ENCODE measurements at places on chromosomes 16 and 17.
A peak's percentile ranks its signal among the peaks of the same experiment; 100 is the strongest.

GRCh38 chr16:85753976-85754375, 3.1 kb upstream of the C16orf74 start:
- no peak for DNase-seq

DNA sequence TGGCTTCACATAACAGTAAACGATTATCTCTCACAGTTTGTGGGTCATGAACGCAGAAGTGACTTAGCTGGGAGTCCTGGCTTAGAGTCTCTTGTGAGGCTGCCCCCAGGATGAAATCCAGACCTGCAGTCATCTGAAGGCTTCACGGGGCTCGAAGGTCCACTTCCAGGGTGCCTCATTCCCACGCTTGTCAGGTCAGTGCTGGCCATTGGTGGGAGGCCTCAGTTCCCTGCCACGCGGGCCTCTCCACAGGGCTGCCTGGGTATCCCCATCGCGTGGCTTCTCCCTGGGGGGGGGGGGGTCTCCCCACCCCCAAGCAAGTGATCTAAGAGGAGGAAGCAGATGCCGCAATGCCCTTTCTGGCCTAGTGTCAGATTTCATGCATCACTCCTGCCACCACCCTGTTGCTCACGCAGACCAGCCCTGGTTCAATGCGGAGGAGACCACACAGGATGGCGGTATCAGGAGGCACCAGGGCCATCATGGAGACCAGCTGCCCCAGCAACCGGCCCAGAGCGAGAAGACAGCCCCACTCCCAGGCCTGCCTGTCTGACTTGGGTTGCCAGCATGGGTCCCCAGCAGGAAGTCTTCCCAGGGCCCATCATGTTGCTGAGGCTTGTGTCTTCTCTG, 77.3 kb upstream of the CDH5 start:
- no peak for DNase-seq

GRCh38 chr16:87041286-87041685, 275.9 kb downstream of the C16orf95 start:
- no peak for DNase-seq

DNA sequence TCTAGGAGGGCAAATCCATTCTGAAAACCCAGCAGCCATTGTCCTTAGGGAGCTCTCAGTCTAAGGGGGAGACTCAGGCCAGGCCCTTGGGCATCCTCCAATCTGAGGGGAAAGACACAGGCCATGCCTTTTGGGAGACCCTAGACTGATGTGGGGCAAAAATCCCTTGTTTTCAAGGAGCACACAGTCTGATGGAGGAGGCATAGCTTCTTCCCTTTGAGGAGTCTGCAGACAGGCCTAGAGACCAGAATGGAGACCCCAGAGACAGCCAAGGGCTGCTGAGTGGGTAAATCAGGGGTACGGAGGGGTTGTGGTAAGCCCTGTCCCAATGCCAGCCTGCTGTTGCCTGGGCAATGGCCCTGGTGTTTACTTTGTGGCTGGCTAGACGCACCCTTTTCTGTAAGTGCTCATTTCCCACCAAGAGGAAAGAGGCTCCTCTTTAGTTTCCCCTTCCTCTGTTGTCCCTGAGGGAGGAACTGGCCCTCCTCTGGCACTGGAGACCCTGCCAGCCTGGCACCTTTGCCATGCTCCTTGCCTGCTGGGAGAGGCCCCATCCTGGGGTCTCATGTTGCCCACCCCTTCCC, 19.3 kb downstream of the ARHGAP23 start:
- DNase-seq = no peak

GRCh38 chr16:85173981-85174751, 61.9 kb upstream of the CIBAR2 start:
- DNase-seq = peak; percentile 71

GRCh38 chr17:32584792-32585191, 98.0 kb downstream of the CDK5R1 start:
- no peak for DNase-seq

DNA sequence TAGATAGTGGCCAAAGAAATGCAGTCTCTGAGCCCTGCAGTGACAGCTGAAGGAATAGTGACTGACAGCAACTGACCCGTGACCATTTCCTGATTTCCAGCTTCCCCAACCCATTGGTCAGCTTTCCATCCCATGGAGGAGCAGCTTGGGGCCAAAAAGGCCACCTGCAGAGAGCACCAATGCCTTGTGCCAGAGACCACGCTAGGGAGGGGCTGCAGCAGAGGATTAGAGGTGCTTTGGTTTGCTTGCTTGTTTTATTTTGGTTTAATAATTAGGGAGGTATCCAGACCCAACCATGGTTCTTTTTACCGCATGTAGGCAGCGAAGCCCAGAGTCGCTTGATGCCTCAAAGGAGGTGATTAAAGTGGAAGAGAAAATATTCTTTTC, 61.3 kb upstream of the SIAH1 start:
- no peak for DNase-seq
